ENCODE measurements at places on chromosomes 1 and 21.

GRCh38 chr1:12456979-12457378 is 161.0 kb downstream of the DHRS3 start:
- DNase-seq: no peak

DNA sequence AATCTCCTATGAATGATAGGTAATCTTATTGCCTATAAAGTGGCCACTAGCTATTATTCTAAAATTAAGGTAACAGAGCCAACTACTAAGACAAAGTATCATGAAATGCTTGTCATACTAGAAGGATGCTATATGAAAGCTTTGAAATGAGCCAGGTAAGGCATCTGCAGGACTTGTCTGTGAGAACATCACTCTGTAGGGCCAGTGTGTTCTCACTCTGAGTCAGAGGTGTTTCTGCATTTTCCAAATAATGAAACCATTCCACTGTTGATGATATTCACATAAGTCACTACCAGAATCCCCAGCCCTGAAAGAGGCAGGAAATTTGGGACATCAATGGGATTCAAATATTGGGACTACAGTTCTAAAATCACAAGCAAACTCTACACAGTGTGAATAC is 25.8 kb upstream of the GBP5 start:
- DNase-seq: no peak

DNA sequence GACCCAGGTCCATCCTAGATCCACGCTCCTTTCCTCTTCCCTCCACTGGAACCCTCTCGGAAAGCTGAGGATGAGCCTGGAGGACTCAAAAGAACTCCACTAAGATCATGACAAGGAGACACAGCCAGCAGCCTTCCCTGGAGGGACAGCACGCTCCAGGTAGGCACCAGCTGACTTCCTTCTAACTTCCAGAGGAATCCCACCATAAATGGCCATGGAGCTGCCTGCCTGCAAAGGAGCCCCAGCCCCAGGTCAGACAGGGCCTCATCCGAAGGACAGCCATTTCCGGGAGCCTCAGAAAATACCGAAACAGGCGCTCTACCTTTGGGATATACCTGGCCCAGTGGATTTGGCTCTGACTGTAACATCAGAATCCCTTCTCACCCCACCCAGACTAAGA is 4.1 kb downstream of the SH3BP5L start:
- peak; percentile 12 for DNase-seq

DNA sequence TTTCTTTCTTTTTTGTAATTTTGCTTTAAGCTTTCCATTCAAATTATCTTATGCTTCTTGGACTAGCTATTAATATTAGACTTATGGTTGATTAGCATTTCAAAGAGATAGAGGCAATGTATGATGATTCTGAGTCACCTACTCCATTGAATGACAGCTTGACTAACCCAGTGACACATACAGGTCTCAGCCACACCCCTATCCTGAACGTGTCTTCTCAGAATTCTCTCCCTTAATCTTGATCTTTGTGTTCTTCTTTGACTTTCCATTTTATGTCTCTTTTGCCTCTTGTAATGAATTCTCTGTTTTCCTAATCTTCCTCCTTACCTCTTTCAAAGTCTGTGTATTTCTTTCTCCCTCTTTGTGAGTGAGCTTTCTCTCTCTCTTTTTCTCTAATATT is 241.1 kb downstream of the PDE4B start:
- no peak for DNase-seq

DNA sequence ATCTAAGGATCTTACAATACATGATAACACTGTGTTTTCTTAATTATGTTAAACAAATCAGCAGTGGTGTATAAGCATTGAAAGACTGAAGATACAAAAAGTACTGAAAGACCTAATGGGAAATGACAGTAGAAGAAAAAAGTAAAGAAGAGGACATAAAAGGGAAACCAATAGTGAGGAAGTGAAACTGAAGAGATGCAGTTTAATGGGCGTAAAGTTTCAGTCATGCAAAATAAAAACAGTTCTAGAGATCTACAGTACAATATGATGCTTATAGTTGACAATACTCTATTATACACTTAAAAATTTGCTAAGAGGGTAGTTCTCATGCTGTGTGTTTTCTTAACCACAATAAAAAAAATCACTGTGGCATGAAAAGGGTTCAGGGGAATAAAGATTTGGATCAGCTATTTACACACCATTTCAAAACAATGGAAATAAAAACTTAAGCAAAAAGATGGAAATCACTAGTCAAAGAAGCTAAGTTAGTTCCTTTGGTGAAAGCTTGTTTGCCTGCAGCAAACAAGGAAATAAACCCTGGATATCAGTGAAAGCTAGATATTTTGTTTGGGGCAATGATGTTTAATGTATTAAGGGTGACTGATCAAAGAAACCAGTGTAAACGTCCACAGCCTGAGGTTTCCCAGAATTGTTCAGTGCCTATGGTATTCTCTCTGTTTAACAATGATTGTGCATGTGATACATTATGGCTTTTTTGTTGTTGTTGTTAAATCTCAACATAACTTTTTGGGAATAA is 1160.8 kb upstream of the ADGRL2 start:
- no peak for DNase-seq

GRCh38 chr1:156052862-156053767 is 483 bp downstream of the UBQLN4 start:
- DNase-seq: peak; percentile 80

GRCh38 chr1:10701145-10701544 is 95.3 kb downstream of the CASZ1 start:
- no peak for DNase-seq

DNA sequence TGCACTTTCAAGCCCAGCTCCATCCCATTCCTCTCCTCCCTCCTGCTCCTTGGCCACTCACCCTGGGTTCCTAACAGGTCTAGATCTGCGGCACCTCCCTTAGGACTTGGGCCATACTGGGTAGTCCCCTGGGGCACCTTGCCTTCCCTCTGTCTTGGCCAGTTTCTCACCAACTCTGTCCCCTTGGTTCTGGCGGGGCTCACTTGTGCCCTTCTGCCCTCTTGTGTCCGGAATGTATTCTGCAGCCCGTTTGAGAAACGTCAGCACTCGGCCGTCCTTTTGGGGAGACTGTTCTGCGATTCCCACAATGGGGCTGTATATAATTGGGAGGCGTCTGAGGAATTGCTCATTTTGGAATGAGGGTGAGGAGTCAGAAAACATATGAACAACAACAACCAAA is 162.4 kb downstream of the ZSCAN20 start:
- peak; percentile 48 for DNase-seq

GRCh38 chr21:17658931-17659330 is 46.2 kb upstream of the BTG3 start:
- no peak for DNase-seq

All from activated T-cell treated with anti-CD3 and anti-CD28 coated beads, Interleukin-2, amount 50 U/mL, for 48 hours (primary cell).